ENCODE measurements at places on chromosomes 16 and 17. TPM values are rescaled to one million over a fixed set of nuclear protein-coding genes. Genes with fewer than 3 reads are reported as not detected.

- no peak for DNase-seq
Measured at GRCh38 chr16:56711862-56712261, 18.1 kb upstream of the NUP93 start.

DNA sequence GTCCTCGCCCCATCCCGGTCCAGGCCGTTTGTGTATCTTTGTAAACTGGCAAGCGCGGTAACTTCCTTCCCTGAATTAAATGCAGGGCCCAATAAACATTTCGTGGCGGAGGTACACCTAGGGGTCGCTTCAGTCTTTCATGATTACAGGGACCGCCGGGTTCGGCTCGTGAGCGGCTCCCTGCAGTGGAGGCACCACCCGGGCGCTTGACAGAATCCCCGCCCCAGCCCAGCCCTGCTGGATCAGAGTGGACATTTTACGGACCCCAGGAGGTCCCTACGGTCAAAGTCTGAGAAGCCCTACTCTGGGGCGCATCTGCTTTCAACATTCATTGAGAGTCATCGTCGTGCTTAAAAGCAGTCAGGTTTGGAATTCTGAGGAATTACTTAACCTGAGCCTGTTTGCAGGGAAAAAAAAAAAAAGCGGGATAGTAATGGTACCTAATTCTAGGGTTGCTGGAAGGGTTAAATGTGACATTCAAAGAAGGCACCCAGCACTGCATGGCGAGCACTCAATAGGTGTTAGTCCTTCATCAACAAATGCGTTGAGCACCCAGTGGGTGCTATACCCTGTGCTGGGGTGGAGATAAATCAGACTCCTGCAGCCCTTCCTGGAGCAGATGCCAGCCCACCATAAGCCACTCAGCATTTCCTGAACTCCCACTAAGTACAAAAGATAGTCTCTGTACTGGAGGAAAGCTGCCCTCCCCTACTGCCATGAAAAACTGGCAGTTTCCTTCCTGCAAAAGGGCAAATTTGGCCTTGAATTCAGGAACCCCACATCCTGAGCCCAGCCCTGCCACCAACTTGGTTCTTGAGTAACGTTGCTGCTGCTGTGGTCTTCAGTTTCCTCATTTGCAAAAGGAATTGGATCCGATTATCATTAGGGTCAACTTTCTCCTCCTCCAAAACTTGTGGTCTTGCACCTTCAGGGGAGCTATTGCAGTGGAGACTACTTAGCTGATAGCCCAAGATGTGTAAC is 658 bp upstream of the DUSP3 start:
- DNase-seq, result no peak

The G6PC1 gene
- total RNA-seq, result not detected

- DNase-seq, result peak; percentile 74
Measured at GRCh38 chr17:10059684-10060211, 138.7 kb downstream of the GAS7 start.

DNA sequence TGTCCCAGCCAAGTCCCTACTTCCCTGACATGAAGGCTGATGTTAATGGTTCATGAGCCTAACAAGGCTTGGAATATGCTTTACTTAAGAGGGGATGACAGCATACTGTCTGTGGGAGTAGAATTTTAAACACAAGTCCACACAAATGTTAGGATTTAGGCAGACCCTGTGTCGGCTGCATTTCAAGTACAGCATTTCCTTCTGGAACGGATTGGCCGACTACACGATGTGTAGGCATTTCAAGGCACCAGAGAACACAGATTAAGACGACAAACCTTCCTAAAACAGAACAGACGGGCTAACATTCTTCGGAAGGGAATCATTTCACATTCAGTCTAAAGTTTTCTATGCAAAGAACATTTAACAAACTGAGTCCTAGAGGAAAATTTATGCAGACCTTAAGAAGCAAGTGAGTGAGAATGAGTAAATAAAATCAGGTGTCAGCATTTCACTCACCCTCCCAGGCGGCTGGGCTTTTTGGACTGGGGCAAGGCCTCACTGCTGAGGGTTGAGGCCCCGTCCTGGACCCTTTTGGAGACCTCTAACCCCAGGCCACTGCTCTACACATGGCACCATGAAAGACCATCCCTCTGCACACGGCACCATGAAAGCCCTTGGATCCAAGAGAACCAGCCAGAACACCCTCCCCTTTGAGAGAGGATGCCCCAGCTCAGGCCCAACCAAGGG is 67.5 kb downstream of the SMPD3 start:
- DNase-seq, result no peak

GRCh38 chr16:1117176-1117900 is 21.3 kb upstream of the C1QTNF8 start:
- DNase-seq, result no peak

DNA sequence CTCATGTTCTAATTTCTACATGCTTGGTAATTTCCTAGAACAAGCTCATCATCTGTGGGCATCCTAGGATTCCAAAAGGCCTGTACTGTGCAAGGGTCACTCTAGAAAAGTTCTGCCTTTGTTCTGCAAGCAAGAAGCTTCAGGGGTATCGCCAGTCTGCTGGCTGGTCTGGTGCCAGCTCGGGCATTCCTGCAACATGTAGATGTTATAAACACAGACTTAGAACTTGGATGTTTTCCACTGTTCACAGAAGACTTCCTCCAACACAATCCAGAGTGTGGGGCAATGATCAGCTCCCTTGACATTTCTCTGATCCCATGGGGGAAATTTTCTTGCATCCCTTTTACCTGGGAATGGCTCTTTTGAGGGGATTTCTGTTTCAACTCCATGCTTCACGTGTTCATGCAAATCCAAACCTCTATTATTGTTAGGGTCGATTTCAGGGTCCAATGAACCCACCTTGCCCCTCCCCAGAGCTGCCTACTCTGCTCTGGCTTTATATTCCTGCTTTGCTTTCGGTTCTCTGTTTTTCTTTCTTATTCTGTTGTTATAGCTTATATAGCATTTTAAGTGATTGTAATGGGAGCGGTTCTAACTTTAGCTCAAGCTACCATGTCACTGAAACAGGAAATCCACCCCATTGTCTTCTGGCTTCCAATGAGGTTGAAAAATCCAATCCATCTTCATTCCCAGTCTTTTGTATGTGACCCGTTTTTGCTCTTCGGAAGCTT is 25.3 kb downstream of the UBE2O start:
- no peak for DNase-seq

- no peak for DNase-seq
Measured at GRCh38 chr17:77798031-77798430, 160.5 kb upstream of the TNRC6C start.

DNA sequence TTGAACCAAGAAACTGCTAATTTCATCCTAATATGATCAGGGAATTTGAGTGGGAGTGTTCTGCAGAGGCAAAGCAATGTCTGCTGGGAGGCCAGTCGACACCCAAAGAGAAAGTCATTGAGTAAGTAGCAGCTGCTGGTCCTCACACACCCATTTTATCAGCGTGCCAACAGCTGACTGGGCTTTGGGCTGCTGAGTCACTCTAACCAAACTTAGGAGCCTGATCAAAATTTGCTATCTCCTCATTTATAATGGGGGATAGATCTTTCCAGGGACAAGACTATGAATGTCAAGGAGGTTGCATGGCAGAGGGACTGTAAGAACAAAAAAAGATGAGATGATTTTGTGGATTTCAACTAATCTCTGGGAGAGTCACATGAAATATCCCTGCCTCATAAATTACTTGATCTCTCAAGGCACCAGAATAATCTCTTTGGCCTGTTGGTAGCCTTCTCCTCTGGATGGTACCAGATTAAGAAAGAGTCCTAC is 32.9 kb downstream of the CPSF4L start:
- peak; percentile 81 for DNase-seq

DNA sequence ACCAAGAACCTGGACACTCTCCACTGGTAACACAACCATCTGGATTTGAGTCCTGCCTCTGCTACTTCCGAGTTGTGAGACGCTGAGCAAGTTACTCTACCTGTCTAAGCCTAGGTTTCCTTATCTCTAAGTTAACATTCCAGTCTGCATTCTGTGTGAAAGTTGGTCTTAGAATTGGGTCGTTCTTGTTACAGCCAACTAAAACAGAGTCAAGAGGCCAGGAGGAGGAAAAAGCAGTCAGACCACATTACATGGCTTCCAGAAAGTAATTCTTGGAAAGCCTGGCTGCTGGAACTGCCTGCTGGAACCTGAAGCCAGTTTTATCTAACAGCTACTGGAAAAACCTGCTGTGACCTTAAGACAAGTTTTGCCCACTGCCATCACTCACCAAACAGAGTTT is 38.4 kb upstream of the XYLT1 start:
- no peak for DNase-seq

All from cardiac septum (tissue), 1 donor.